ENCODE measurements at places on chromosomes 6 and 20.

- no peak for DNase-seq
Observed at GRCh38 chr20:38935285-38935684, 9.1 kb downstream of the FAM83D start.

- DNase-seq = no peak
Observed at GRCh38 chr20:62516338-62516737, 40.5 kb upstream of the GATA5 start.

GRCh38 chr20:11352041-11352440 lies 565.7 kb upstream of the BTBD3 start:
- no peak for DNase-seq

DNA sequence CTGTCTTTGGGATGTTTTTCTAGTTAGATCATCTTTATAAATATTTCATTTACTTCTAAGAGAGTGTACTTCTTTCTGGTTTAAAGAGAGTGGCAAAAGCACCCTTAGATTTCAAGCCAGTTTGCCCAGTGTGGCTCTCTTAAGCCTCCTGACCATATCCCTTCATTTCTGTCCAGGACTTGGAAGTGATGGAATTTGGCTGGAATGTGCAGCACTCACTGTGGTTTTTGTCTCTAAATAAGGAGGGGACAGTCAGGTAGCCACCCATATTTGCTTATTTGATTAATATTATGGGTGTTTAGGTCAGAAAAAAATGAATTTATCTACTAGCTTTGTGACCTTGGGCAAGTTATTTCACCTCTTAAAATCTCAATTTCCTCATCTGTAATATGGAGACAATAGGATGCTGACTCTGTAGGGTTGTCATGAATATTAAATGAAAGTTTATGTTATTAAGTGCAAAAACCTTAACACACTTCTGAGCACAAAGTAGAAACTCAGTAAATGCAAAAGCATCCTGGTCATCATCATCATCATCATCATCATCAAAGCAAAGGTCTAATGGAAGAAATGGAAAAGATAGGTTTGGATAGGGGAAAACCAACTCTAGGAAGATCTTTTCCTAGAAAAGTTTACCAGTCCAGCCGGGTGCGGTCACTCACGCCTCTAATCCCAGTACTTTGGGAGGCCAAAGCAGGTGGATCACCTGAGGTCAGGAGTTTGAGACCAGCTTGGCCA lies 3.1 kb downstream of the CRYBG1 start:
- no peak for DNase-seq

DNA sequence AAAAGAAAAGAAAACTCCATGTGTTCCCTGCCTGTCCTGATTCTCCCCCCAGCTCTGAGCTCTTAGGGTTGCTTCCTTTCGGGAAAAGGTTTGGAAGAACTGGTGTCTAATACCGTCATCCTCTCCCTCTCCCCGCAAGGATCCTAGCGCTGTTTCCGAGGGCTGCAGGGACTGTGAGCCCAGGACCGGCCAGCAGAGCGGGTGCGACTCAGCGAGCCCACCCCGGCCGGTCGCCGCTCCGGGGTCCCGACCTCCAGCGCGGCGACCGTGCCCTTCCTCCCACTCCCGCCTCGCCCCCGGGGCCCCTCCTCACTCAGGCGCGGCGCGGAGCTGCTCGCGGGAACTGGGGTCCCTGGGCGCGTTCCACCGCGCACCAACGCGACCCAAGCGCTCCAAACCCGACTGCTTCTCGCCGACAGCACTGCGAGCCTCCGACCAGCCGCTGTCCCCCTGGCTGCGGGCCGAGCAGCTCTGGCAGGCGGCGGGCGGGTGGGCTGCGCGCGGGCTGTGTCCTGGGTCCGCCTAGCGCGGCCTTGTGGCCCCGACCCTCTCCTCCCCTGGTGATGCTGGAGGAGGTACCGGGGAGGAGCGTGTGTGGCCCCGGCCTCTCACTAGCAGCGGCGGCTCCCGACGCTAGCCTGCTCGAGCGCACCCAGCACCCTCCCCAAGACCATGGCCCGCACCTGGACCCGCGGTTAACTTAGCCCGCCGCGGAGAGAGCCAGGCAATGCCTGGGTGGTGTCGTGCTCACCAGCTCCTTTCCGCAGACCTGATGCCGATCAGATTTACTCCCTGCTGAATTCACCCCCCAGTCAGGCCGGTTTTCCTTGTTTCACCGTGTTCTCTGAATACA lies at the start of gene PLA2G7:
Gene PLA2G7, minus strand, starts transcription at position 509 of the 853 bp plus-strand sequence. CDS start 12,484 bp downstream, outside the sequence.
- DNase-seq = no peak

- DNase-seq = no peak
Observed at GRCh38 chr6:79780881-79781280, 149.8 kb downstream of the SH3BGRL2 start.

- DNase-seq = no peak
Observed at GRCh38 chr6:28589957-28590349, 64.3 kb downstream of the GPX5 start.

GRCh38 chr6:22079783-22080182 lies 217.1 kb downstream of the PRL start:
- no peak for DNase-seq

DNA sequence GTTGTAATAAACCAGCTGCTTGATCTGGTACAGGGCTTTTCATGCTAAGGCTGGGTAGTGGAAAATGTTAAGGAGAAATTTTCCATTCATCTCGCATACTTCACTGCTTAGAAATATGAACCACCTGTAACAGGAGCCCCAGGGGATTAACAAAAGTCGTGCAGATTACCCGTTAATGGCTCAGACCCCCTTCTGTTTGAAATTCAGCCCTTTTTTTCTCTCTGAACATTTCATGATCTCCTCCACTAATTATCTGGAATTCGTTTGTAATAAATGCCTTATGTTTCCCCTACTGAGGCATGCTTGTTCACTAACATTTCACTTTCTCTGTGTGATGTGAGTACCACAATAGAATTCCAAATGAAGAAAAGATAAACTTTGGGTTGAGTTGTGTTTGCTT lies 336.4 kb upstream of the HSF2 start:
- DNase-seq = no peak

GRCh38 chr6:4365686-4366085 lies 230.3 kb upstream of the ECI2 start:
- DNase-seq = no peak

- peak; percentile 86 for DNase-seq
Observed at GRCh38 chr6:31652925-31653724, 664 bp upstream of the BAG6 start.

DNA sequence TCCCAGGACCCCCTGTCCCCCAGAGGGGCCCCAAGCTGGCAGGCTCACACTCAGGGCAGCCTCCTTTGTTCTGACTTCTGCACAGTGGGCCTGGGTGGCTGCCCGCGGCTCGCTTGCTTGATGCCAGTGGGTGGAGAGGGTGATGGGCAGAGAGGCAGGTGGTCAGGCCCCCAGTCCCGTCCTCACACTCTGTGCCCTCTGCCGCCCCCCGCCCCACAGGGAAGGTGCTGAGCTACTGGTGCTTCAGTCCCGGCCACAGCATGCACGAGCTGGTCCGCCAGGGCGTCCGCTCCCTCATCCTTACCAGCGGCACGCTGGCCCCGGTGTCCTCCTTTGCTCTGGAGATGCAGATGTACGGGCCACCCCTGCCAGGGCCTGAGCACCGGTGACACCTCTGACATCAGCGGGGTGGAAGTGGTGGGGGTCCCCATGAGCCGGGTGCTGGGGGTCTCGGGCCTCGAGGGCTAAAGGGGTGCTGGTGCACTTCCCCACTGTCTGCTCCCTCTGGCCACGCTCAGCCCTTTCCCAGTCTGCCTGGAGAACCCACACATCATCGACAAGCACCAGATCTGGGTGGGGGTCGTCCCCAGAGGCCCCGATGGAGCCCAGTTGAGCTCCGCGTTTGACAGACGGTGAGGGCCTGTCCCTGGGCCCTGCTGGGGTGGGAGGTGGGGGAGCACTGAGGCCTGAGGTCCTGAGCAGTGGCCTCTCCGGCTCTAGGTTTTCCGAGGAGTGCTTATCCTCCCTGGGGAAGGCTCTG lies 8.9 kb upstream of the TNFRSF6B start:
- DNase-seq = no peak

- no peak for DNase-seq
Observed at GRCh38 chr6:31450751-31451150, 47.2 kb upstream of the MICB start.

DNA sequence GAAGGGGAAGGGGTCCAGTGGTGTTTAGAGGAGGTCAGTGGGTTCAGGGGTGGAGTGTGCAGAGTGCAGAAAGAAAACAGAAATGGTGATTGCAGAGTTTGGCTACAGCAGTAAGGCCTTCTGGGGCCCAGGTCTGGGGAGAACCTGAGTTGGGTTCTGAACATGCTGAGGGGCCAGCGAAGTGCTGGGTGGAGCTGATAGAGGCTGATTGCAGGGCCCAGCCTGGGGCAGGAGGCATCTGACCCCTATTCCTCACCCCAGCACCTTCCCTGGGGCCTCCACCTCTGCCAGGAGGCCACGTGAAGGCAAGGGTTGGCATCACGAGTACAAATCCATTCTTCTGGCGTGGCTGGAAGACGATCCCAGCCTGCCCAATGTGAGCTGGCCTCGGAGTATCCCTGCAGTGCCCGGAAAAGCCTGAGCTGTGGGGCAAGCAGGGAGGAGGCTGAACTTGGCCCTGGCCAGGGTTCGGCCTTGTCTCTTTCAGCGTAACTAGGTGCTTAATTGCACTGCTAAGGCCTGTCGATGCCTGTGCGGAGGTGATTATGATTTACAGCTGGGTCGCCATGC lies 35.3 kb downstream of the VSTM2L start:
- no peak for DNase-seq

DNA sequence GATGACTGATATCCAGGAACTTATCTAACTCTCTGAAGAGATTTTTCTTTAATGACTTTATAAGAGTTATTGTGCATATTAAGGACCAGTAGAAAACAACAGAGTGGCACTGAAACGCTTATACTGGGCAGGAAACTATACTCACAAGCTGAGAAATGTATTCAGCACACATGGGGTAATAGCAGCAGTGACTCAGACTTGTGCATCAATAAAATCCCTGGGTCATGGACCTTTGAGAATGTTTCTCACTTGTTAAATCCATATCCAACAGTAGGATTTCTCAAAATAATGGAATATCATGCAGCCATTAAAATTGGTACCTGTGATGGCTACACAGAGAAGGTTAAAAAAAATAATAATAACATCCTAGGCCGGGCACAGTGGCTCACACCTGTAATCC lies 219.5 kb downstream of the BTBD9 start:
- no peak for DNase-seq

DNA sequence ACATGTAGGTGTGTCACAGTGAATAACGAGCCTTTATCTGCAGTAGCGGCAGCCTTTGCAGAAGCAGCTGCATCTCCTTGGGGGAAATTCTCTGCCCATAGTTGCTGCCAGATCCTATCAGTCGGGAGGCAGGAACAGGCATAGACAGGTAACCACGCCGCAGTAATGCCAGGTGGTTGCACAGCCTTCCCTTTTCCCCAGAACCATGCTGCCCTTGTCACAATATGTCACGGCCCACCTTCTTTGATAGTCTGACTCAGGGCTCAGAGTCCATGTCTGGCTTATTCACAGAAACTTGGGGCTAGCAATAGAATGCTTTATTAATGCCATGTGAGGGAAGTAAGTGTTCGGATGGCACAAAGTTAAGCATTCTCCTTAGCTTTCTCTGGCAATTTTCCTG lies 76.6 kb downstream of the F13A1 start:
- no peak for DNase-seq

GRCh38 chr6:95804847-95805541 lies 210.8 kb upstream of the FUT9 start:
- DNase-seq = no peak

DNA sequence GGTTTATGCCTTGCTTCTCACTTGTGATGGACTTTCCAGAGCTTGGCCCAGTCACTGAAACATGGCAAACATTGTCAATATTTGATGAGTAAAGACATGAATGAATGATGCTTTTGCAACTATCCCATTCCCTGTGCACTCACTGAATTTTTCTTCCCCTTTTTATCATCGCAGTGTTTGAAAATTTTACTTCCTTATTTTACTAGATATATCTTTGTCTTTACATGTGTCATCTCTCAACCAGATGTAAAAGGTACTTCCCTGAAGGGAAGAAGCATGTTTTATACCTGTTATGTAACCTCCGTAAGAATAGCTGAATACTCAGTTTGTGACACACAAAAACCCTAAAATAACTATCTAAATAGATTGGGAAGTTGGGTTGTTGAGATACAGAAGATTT lies 544.7 kb upstream of the FLRT3 start:
- no peak for DNase-seq

DNA sequence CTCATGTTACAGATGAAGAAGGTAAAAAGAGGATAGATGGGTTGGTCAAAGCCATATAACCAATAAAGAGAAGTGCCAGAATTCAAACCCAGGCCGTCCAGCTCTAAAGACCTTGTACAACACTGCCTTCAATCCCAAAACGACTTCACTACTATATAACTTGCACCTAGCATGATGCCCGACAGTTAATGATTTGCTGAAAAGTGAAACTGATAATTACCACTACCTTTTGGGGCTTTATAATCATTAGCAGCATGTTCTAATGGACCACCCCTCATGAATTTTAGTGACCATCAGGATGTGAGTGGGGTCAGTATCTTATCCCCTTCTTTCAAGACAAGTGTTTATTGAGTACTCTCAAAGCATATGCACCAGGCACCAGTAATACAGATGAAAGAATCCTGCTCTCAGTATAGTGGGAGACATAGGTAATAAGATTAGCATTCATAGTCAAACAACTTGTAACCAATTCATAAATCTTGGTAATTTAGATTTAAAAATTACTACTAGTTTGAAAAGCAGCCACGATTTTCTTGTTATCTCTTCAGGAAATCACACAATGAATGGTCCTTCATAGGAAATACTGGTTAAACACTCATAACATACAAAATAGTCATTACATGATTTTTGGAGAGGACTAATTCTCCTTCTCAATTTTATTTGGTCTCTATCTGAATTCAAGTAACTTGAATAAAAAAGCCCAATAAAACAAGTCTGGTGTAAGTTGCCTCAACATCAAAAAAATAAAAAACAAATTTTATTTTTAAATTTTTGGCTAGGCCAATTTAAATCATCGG lies 98.0 kb downstream of the EPB41L2 start:
- no peak for DNase-seq

DNA sequence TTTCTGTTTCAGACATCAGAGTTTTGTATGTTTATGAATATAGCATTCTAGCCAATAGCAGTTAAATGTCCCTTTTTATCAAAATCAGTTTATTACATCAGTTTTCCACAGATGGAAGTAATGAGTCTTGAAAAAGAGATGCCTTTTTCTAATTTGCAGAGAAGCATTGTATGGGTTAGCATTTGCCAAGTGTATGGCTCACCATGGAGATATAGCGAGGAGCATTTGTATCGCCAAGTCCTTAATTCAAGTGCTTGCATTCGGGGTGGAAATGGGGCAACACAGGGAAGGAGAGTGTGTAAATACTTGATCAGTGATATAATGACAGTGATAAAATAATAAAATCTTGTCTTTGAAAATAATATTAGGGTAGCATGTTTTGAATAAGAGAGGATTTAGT lies 42.9 kb downstream of the TXLNB start:
- no peak for DNase-seq

DNA sequence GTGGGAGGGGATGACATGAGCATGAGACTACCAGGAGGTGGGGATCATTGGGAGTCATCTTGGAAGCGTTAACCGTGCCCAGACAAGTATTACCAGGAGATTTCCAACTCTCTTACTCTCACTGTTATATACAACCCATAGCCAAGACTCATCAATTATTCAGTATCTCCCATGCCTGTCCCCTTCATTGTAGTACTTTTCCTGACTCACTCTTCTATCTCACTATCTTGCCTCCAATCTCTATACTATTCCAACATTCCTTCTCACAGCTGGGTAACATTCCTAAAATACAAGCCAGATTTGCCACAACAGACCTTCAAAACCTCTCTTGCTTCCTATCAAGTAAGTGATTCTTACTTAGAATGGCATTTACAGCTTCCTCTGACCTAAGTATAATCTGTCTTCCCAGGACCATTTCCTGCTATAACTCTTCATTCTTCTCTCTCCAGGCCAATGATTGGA lies 226.3 kb upstream of the SMLR1 start:
- no peak for DNase-seq

- no peak for DNase-seq
Observed at GRCh38 chr6:15893556-15894253, 230.9 kb upstream of the DTNBP1 start.
